Pancreas (tissue), 10 donors: ENCODE measurements at places on chromosomes 11 and 22.

DNA sequence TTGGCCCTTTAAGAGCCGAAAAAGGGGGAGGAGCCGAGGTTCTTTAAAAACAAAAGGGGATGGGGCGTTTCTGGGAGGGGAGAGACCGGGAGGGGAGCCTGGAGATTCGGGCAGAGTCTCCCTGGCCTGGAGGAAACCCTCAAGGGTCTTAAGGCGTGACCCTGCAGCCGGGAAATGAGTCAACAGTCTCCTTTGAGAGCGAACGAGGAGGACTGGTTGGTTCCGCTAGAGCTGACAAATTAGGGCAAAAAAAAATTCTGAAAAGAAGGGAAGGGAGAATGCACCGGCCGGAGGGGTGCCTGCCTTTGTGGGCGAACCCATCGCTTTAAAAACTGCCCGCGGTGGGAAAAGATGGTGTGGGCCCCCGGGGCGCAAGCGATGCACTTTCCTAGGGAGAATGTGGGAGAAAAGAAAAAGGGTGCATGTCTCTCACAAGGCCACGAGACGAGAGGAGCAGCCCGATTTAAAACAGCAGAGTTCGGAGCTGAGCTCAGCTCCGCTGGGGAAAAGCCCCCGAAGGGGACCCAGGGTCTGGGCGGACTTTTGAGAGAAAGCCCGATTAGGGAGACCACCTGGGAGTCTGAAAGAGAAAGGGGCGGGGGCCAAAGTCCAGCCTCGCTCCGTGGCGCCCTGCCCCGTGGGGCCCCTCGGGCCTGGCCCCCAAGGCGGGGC lies 874 bp downstream of the ZFTA start:
- H3K27ac ChIP-seq = peak overlapping the region; percentile 50
- H3K4me1 ChIP-seq = no peaks in the 10 kb centered on the region
- peak; percentile 52 for DNase-seq
- H3K4me3 ChIP-seq = peak overlapping the region; percentile 94
- H3K36me3 ChIP-seq = no peaks in the 10 kb centered on the region
- no peaks in the 10 kb centered on the region for H3K27me3 ChIP-seq

DNA sequence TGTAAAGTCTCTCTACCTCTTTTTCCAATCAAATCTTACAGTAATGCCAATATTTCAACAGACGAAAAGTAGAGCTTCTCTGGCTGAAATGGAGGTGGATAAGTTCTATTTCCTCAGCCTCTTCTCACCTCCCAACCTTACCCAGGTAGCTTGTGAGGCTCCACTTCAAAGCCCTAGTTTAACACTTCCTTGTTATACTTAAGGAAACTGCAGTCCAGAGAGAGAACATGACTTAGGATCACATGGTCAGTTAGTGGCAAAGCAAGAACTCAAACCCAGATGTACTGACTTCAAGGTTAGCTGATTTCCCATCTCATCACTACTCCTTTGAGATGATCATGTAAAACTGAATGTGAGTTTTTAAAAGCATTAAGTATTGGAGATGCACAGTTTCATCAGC lies 32.5 kb downstream of the PAK1 start:
- H3K36me3 ChIP-seq = no peaks in the 10 kb centered on the region
- no peak overlapping the region for H3K27ac ChIP-seq
- no peaks in the 10 kb centered on the region for H3K27me3 ChIP-seq
- DNase-seq = no peak
- peaks cover 13% of the 10 kb centered on the region for H3K4me1 ChIP-seq

GRCh38 chr11:75100314-75100713 lies 3.6 kb upstream of the OR2AT4 start:
- no peak for DNase-seq
- no peaks in the 10 kb centered on the region for H3K4me1 ChIP-seq
- no peaks in the 10 kb centered on the region for H3K27me3 ChIP-seq

DNA sequence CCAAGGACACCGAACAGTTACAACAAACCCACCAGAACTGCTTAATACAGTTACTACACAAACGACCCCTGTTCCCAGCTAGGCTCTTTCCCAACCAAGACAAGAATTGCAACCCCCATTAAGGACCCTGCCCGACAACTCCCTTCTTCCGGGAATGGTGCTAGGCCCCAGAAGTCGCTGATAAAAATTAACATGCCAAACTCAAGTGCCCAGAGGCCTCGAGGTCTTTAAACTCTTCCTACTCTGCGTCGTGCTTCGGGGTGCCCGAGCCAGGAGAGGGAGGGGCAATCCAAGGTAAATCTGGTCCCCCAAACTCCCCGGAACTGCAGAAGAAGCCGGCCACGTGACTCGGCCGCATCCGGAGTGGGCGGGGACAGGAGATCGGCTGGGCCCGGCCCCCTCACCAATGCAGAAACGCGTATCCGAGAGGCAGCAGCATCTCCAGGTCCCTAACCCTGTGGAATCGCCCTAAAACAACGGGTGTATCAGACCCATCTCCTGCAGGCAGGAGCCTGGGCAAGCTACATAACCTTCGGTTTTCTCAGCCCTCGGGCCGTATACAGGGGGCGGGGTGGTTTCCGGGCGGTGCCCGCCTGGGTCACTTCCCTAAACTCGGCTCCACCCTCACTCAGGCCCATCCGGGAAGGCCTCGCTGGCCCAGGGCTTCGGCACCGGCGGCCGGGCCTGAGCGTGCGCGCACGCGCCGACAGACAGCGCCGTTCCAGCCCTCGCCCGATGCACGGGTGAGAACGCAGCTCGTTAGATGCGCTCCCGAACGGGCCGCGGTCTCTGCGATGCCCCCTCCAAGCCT lies 1.1 kb downstream of the CFL1 start:
- no peaks in the 10 kb centered on the region for H3K27me3 ChIP-seq
- H3K4me1 ChIP-seq = peaks cover 3% of the 10 kb centered on the region
- H3K4me3 ChIP-seq = peak overlapping the region; percentile 95
- H3K36me3 ChIP-seq = peaks cover 8% of the 10 kb centered on the region
- peak; percentile 84 for DNase-seq
- H3K27ac ChIP-seq = peak overlapping the region; percentile 93

GRCh38 chr11:93849751-93850593 lies 446 bp downstream of the VSTM5 start:
- peak; percentile 51 for DNase-seq
- H3K4me1 ChIP-seq = no peaks in the 10 kb centered on the region
- H3K27ac ChIP-seq = no peak overlapping the region
- H3K27me3 ChIP-seq = no peaks in the 10 kb centered on the region

- peaks cover 7% of the 10 kb centered on the region for H3K4me1 ChIP-seq
- no peak overlapping the region for H3K27ac ChIP-seq
- no peak overlapping the region for H3K4me3 ChIP-seq
- no peaks in the 10 kb centered on the region for H3K36me3 ChIP-seq
Measured at GRCh38 chr11:12413141-12414052, 36.0 kb downstream of the PARVA start.

DNA sequence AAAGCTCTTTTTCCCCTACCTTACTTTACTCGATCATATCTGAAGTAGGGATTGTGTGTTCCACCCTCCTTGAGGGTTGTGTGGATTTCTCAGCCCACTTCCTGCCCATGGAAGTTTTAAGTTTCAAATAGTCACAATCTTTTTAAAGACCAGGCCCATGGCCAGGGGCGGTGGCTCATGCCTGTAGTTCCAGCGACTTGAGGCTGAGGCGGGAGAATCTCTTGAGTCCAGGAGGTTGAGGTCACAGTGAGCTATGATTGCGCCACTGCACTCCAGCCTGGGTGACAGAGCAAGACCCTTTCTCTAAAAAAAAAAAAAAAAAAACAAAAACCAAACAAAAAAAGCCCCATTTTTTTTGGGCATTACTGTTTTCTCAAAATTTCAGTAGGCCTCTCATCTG lies 36.3 kb upstream of the LRRC10B start:
- no peak overlapping the region for H3K4me3 ChIP-seq
- no peaks in the 10 kb centered on the region for H3K27me3 ChIP-seq
- no peak for DNase-seq
- H3K4me1 ChIP-seq = no peaks in the 10 kb centered on the region
- H3K36me3 ChIP-seq = no peaks in the 10 kb centered on the region

GRCh38 chr11:25860677-25861450 lies 471.1 kb upstream of the ANO3 start:
- no peak overlapping the region for H3K4me3 ChIP-seq
- DNase-seq = no peak
- no peak overlapping the region for H3K27ac ChIP-seq

- no peaks in the 10 kb centered on the region for H3K4me1 ChIP-seq
- H3K27me3 ChIP-seq = no peaks in the 10 kb centered on the region
- no peak for DNase-seq
- H3K36me3 ChIP-seq = no peaks in the 10 kb centered on the region
Measured at GRCh38 chr11:11555208-11555607, 66.6 kb downstream of the GALNT18 start.

GRCh38 chr22:45544588-45545170 lies 42.0 kb downstream of the FBLN1 start:
- H3K27ac ChIP-seq = no peak overlapping the region
- H3K27me3 ChIP-seq = no peaks in the 10 kb centered on the region
- no peak overlapping the region for H3K4me3 ChIP-seq
- DNase-seq = no peak
- H3K36me3 ChIP-seq = no peaks in the 10 kb centered on the region

GRCh38 chr22:22369964-22370270 lies 125.3 kb downstream of the VPREB1 start:
- peaks cover 8% of the 10 kb centered on the region for H3K27me3 ChIP-seq
- H3K27ac ChIP-seq = no peak overlapping the region
- no peak for DNase-seq
- no peaks in the 10 kb centered on the region for H3K4me1 ChIP-seq

DNA sequence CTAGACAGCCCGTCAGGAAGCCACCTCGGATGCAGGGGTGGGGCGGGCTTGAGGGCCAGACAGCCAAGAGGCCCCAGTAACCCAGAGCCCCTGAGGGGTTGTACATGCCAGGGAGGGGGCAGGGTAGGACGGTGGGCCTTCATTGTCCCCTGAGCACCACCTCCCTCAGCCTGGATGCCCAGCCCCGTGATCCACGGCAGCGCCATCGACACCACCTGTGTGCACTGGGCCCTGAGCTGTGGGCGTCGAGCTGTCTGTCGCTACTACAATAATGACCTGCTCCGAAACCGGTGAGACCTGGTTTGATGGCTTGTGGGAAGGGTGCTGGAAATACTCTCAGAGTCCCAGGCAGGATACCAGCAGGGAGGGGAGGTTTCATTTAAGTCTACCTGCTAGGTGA lies 37.4 kb upstream of the TPBGL start:
- no peaks in the 10 kb centered on the region for H3K27me3 ChIP-seq
- no peak for DNase-seq
- H3K27ac ChIP-seq = no peak overlapping the region
- H3K4me3 ChIP-seq = no peak overlapping the region
- H3K36me3 ChIP-seq = no peaks in the 10 kb centered on the region
- H3K4me1 ChIP-seq = no peaks in the 10 kb centered on the region

GRCh38 chr11:83671289-83671688 lies 385.1 kb upstream of the CCDC90B start:
- H3K36me3 ChIP-seq = no peaks in the 10 kb centered on the region
- no peaks in the 10 kb centered on the region for H3K4me1 ChIP-seq
- no peak overlapping the region for H3K27ac ChIP-seq
- H3K27me3 ChIP-seq = no peaks in the 10 kb centered on the region

DNA sequence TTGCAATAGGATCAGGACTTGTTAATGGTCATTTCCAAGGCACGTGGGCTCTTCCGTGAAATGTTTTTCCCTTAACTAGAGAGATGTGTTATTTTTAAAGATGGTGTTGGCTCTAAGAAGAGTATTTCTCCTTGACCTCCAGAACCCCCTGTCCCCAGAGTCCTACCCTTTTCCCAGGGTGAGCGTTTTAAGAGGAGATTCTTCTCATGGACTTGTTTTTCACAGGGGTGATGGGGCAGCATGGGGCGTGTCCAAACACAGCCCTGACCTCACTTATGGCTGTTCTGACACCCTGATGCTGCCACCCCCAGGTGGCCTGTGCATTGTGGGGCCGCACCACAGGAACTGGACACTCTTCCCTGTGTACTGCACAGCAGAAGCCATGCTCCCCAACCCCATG lies 335.7 kb downstream of the TBC1D22A start:
- no peak overlapping the region for H3K27ac ChIP-seq
- DNase-seq = no peak
- H3K27me3 ChIP-seq = no peaks in the 10 kb centered on the region
- no peak overlapping the region for H3K4me3 ChIP-seq

- H3K27me3 ChIP-seq = no peaks in the 10 kb centered on the region
- H3K27ac ChIP-seq = no peak overlapping the region
- no peaks in the 10 kb centered on the region for H3K4me1 ChIP-seq
- DNase-seq = no peak
Measured at GRCh38 chr11:69525516-69526452, 44.3 kb downstream of the LINC01488 start.

GRCh38 chr11:126149759-126150625 lies 61.5 kb downstream of the RPUSD4 start:
- H3K27me3 ChIP-seq = no peaks in the 10 kb centered on the region
- no peak overlapping the region for H3K27ac ChIP-seq
- no peaks in the 10 kb centered on the region for H3K4me1 ChIP-seq
- H3K36me3 ChIP-seq = no peaks in the 10 kb centered on the region
- DNase-seq = no peak
- no peak overlapping the region for H3K4me3 ChIP-seq

- peak; percentile 13 for DNase-seq
- H3K27ac ChIP-seq = peak overlapping the region; percentile 58
- no peaks in the 10 kb centered on the region for H3K27me3 ChIP-seq
- H3K36me3 ChIP-seq = no peaks in the 10 kb centered on the region
- peaks cover 21% of the 10 kb centered on the region for H3K4me1 ChIP-seq
- peak overlapping the region; percentile 52 for H3K4me3 ChIP-seq
Measured at GRCh38 chr22:40345815-40346184, 500 bp upstream of the ADSL start.

DNA sequence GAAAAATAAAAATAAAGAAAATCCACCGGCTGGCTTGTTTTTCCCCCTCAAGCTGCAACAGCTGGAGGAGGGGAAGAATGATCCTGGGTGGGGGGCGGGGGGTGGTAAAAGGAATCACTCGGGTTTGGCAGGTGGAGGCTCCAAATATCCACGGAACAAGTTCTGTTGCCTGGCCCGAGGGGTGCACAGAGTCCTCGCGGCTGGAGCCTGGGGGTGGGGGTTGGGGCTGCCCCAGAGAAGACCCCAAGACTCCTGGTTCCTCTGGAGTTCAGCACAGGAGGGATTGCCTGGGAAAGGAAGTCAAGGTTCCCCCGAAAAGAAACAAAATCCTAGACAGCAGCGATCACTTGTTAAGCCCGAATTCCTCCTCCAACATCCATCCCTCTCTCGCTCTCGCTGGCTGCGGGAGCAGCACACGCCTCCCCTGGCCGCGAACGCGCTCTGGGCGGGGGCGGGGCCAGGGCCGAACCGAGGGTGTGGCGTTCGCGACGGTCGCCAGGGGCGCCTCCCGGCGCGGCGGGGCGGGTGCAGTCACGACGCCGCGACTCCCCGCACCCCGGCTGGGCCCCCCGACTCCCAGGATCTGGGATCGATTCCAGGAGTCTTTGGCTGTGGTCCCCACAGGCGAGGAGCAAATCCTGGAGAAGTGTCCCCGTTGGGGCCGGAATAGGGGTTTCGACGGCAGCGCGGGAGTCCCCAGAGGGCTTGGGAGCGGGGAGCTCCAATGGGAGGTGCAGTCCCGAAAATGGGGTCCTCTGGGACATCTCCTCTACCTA lies at the start of gene KCNA4:
TSS of gene KCNA4 (minus strand) at position 443 of the 776 bp plus-strand sequence. CDS start 4,352 bp downstream, outside the sequence.
- no peak for DNase-seq
- H3K27ac ChIP-seq = no peak within 1 kb of the TSS
- H3K4me1 ChIP-seq = no peaks in the 10 kb centered on the region
- no peaks in the 10 kb centered on the region for H3K36me3 ChIP-seq

GRCh38 chr11:73157101-73158010 lies 15.2 kb upstream of the FCHSD2 start:
- DNase-seq = no peak
- peak overlapping the region; percentile 19 for H3K27ac ChIP-seq
- H3K36me3 ChIP-seq = no peaks in the 10 kb centered on the region
- H3K4me3 ChIP-seq = no peak overlapping the region
- H3K27me3 ChIP-seq = no peaks in the 10 kb centered on the region
- no peaks in the 10 kb centered on the region for H3K4me1 ChIP-seq
